Activated CD8-positive, alpha-beta memory T cell treated with anti-CD3 and anti-CD28 coated beads, Interleukin-2, amount 10 ng/mL, durations not matched to agents 7 days and 5 days (primary cell): ENCODE measurements at places on chromosomes 11 and 22.

DNA sequence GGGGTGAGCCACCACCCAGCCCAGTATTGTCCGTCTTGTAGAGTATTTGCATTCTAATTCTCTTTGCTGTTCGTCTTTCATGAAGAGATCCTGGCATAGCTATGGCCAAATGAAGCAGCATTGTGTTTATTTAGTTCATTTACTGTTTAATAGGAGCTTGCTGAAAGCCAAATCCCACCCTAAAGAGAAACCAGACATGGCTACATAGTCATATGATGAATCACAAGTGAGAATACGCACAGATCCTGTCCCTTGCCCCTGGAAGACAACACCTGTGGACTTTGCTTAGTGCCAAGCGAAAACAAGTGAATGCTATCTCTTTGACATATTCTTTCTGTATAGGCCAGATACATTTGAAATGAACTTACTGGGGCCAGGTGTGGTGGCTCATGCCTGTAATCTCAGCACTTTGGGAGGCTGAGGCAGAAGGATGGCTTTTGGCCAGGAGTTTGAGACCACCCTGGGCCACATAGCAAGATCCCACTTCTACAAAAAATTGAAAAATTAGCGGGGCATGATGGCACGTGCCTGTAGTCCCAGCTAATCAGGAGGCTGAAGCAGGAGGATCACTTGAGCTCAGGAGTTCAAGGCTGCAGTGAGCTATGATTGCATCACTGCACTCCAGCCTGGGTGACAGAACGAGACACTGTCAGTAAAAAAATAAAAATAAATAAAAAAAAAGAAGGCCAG is 5.1 kb upstream of the ARFGAP3 start:
- no peak for DNase-seq

GRCh38 chr11:629237-629583 is 2.2 kb upstream of the SCT start:
- no peak for DNase-seq

DNA sequence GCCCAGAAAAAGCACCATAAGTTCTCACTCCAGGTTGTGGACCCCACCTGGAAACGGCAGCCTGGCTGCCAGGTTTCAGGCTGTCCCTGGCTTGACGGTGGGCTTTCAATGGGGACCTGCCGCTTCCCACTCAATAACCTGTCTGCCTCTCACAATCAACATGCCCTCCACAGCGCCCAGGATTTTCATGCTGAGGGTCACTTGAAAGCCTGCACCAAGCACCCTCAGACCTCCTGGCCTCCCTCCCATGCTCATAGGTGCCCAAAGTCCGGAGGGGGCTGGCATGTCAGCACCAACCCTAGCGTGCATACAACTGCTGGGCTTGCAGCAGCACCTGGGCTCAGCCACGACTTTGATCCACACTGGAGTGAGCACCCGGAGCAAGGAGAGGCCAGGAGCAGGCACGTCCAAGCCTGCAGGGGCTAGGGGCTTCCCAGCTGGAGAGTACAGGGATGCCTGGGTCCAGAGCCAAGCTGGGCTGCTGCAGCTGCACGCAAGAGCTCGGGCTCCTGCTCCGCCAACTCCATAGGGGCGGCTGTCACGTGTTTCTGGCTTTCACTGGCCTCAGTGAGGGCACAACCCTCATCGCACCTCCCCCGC is 1214.3 kb upstream of the RAG2 start:
- no peak for DNase-seq

DNA sequence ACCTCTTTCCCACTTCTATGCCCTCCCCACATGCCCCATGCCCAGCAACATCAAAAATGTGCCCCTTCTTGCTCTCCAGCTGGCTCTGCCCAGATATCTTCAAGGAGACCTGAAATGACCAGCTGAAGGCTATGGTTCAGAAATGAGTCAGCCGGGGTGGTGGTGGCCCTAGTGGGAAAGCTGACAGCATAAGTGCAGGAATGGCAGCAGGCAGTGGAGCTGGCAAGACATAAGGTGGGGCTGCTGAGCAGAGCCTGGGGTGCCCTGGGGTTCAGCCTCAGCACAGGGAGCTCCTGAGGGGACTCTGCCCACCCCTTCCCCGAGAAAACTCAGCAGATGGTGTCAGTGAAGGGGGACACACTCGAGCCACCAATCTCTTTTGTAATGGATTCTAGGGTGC is 593.4 kb downstream of the BUD13 start:
- no peak for DNase-seq

- DNase-seq: no peak
Measured at GRCh38 chr11:123344790-123345357, 85.2 kb upstream of the GRAMD1B start.

- DNase-seq: no peak
Measured at GRCh38 chr11:102279641-102280170, 37.6 kb upstream of the BIRC3 start.

DNA sequence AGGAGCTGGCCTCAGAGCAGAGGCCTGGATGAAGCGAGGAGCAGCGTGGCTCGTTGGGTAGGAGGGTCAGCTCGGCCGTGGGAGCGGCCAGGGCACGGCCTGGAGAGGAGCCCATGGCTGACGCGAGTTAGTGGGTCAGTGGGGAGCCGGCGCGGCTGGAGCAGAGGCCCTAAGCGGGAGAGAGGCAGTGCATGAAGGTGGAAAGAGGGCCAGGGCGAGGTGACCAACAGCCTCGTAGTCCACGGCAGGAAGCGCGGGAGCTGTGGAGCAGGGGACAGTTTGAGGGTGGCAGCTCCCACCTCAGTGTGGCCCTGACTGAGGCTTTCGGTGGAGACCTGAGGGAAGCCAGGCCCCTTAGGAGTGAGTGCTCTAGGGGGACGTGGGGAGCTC is 24.1 kb downstream of the DCPS start:
- DNase-seq: no peak

DNA sequence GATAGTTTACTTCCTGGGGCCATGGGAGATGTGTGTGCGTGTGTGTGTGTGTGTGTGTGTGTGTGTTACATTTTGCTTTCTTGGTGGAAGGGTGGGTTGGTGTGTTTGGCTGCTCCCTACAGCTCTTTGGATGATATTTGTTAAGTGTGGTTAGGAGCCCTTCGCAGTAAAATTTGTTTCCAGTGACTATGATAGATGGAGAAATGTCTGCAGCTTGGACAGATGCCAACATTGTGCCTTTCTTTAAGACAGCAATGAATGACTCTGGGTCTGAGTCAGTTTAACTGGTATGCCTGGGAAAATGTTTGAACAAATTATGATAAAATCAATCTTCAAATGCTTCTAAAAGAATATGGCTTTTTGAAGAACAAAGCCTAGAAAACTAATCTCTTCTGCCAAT is 102.7 kb upstream of the TRPC6 start:
- no peak for DNase-seq

DNA sequence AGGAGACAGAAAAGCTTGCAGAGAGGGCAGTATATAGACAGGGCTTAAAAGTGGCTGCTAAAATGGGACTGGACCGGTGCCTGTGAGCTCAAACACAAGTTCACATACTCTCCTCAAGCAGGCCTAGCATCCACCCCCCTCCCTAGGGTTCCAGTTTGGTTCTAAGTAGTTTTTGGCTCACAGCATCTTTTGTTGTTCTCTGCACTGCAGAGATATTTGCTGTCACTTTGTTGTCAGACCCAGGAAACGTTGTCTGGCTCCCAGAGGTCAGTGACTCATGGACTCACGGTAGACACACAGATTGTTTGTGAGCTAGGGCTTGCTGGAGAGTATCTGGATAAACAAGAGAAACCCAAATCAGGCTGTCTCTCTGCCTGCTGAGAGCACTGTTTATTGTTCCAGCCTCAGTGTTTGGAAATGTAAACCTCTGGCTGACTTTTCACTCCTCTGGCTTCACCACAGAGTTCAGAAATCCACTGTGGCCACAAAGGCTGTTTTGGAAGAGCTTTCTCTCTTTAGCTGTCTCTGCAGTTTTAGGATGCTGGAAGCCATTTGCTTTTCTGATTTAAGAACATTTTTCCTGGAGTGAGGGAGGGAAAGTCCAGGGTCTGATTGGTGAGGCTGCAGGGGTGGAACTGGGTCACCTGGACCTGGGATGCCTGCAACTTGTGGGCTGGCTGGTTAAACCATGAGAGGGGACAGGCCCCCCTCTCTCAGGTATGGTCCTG is 303.7 kb upstream of the PLET1 start:
- DNase-seq: no peak

GRCh38 chr11:1791912-1792311 is 28.2 kb upstream of the CTSD start:
- no peak for DNase-seq

DNA sequence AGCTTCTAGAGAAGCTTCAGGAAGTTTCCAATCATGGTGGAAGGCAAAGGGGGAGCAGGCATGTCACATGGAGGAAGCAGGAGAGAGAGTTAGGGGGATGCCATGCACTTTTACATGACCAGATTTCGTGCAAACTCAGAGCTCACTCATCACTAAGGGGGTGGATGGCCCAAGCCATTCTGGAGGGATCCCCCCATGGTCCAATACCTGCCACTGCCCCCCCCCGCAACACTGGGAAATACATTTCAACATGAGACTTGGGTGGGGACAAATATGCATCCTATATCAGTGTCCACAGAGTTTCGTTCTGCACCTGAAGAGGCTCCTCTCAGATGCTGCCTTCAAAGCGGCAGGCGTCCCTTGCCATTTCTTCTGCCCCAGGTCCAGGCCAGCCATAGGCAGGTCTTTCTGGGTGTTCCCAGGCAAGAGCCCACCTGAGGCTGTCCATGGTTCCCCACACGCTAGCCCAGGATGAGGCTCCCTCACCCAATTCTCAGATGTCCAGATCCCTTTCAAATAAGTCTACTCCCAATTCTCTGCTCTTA is 1344.3 kb downstream of the TBC1D22A start:
- no peak for DNase-seq

DNA sequence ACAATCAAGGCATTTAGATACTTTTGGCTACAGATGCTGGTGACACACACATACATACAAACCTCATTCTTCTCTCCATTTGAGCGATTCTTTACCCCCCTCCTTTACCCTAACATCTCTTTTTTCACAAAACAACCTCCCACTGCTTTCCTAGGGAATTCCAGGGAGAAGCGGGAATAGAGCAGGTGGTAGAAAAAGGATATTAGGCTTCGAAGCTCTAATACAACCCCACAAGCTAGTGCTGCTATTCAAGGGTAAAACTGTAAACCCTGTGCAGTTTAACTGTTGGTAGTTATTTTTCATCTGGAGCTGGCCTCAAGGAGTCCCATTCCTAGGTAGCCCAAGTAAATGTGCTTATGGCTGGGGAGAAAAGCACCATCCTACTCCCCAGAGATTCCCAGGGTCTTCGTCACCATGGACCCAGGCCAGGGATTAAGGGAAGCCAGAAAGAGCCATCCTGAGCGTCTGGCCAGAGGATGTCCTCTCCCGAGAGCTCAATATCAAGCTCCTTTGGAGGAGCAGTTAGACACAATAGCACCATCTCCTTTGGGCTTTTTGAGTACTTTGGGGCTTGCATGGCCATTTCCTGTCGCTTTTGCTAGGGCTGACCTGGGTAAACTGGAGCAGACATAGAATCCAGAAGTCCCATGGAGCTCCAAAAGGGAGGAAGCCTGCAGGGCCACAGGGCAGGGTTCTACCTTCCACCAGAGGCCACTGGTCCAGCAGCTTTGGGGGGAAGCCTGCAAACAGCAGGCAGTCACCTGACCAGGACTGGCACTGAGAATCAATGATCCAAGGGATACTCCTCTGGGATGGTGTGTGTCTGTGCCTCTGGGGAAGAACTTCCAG is 3.1 kb downstream of the MAML2 start:
- DNase-seq: peak; percentile 50

DNA sequence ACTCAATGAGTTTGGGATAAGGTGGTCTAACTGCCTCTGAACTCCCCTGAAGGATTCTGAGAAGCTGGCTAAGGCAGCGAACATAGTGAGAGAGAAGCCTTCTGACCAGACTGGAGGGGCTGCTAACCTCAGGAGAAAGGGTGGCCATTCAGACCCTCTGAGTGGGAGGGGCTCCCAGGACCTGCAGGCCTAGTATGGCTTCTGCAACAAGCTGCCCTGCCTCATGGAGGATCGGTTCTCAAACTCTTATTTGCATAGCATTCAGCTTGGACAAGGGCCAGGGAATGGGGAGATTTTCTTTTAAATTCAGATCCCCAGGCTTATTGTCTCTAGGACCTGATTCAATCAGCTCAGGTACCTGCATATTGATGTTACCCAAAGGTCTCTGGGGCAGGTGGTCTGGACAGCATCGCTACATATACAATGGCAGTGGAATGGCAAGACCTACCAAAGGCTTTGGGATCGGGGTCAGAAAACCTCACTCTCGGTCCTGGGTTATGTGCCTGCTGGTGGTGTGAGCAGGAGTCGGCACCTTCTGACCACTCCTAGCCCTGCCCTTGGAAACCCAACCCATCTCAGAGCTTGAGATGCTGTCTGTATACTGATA is 599.1 kb downstream of the BRD1 start:
- DNase-seq: peak; percentile 29

GRCh38 chr11:65440831-65441499 is 18.4 kb downstream of the NEAT1 start:
- no peak for DNase-seq

- DNase-seq: no peak
Measured at GRCh38 chr11:20002312-20003216, 157.7 kb downstream of the DBX1 start.

- no peak for DNase-seq
Measured at GRCh38 chr11:61917334-61918109, at the start of gene RAB3IL1. RAB3IL1 (minus strand) TSS chr11:61917566; CDS start chr11:61917367, 199 bp downstream.

GRCh38 chr11:92759571-92760214 is 209.8 kb upstream of the MTNR1B start:
- no peak for DNase-seq

- peak; percentile 83 for DNase-seq
Measured at GRCh38 chr11:112279901-112280267, 19.2 kb upstream of the PLET1 start.

DNA sequence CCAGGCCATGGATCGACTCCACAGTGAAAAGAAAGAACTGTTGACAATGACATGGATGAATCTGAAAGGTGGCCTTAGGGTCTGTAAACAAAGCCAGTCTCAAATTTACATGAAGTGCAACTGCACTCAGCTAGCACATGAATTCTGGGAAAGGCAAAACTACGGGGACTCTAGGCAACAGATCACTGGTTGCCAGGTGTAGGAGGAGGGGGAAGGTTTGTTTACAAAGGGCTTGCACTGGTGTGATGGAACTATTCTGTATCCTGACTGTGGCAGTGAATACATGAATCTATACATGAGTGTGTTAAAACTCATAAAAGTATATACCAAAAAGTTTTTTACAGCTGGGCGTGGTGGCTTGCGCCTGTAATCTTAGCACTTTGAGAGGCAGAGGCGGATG is 27.3 kb downstream of the ALX4 start:
- DNase-seq: no peak

GRCh38 chr22:22878801-22879674 is 8.6 kb upstream of the IGLL5 start:
- DNase-seq: no peak
